ENCODE measurements at places on chromosomes 1 and 21.

DNA sequence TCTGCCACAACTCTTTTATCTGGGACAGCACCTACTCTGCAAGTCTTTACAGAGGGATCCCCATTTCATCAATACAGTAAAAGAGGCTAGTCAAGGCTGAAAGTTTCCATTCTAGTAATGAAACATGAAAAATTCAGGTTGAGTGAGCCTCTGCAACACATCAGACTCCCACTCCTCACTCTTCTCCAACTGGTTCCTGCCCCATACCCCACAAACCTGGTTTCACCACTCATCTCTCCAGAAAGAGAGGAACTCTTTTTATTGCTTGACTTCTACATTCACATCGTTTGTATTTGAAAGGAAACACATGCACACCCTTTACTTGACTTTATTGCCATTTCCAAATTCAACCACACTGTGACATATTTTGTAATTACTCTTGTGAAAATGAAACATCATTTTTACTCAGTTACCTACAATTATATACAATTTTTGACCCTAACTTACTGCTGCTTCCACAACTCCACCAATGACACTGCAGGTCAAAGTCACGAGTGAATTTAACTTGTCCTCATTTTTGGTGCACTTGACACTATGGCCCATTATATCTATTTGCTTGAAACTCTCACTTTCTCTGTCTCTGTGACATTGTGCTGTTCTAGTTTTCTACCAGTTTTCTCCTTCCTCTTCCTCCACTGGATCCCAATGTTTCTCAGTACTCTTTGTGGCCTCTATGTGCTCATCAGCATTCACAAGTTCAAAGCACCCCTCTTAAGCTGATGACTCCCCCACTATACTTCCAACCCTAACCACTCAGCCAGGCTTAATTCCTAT, 8.0 kb downstream of the STX6 start:
- no peak for DNase-seq

DNA sequence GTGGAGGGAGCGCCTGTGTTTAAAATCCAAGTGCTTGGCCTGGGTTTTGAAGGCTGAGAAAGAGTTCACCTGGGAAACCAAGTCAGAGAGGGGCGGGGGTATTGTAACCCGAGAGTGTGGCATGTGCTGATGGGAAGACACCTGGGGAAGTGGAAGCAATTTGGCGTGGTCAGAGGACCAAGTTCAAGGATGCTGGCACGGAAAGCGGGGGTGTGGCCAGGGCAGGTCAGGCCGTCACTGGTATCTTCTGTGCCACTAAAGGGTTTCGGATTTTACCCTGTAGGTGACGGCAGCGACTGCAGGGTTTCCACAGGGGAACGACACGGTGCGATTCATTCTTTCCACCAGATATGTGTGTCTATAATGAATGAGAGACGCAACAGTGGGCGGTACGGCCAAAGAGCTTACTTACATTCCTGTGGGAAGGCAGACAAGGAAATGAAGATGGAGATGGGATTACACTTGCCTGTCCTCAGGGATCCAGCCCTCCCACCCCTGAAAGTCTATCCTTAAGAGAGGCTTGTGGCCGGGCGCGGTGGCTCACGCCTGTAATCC, 31.3 kb downstream of the CA6 start:
- no peak for DNase-seq

- DNase-seq, result no peak
Measured at GRCh38 chr1:177794376-177794991, 175.4 kb downstream of the SEC16B start.

GRCh38 chr1:36258960-36259344, 34.7 kb downstream of the THRAP3 start:
- no peak for DNase-seq

DNA sequence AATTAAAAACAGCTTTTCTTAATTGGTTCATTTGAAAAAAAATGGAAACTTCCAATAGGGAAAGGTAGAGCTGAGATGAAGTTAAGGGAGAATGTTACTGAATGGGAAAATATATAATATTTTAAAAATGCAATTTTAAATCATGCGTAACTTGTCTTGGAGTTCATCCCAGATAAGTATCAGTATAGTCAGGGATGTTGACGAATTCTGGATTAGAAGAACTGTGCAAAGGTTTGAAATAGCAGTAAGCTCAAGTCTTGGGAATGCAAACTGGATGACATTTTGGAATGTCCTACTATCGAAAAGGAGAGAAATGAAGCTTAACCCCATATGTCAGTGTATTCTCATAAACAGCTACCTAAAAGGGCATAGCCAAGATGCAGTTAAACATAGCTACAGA, 4.0 kb upstream of the ST6GALNAC3 start:
- DNase-seq, result no peak

- DNase-seq, result no peak
Measured at GRCh38 chr1:9018333-9018732, 7.9 kb downstream of the SLC2A7 start.

- no peak for DNase-seq
Measured at GRCh38 chr1:119139857-119140176, 636 bp downstream of the WARS2 start.

DNA sequence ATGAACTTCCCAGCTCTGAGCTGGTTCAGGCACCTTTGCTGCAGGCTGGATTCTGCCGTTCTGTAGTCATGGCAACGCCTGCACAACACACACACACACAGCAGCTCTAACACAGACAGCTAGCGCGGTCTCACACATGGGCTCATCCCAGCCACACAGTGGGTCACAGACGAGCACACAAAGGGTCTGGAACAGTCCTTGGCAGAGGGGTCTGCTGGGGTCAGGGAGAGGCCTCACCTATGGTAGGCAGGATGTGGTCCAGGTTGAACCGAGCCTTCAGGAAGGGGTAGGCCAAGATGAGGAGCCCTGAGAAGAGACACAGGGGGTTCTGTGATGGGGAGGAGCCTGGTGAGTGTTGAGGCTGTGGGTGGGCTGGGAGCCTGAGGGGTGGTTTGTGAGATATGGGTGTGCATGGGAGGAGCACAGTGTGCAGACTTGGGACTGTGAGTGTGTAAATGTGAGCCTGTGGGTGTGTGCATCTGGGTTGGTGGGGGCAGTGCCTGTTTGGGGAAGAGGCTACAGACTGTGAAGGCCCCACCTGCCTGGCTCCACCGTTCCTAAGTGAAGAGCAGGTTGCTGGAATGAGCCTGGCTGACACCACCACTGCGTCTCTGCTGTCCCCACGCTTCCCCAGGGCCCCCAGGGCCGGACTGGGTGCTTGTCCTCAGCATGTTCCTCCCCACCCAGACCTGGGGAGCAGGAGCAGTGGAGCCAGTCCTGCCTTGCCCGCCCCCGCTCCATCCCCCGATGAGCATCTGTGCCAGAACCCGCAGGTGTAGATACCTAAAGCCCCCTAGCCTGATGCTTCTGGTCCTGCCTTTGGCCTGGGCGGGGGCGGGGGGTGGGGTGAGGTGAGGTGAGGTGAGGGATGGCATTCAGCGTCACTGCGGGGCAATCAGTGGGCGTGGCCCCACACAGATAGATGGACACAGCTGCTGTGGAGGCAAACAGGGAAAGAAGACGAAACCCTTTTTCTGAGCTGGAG, 1.5 kb downstream of the KNCN start:
- no peak for DNase-seq

DNA sequence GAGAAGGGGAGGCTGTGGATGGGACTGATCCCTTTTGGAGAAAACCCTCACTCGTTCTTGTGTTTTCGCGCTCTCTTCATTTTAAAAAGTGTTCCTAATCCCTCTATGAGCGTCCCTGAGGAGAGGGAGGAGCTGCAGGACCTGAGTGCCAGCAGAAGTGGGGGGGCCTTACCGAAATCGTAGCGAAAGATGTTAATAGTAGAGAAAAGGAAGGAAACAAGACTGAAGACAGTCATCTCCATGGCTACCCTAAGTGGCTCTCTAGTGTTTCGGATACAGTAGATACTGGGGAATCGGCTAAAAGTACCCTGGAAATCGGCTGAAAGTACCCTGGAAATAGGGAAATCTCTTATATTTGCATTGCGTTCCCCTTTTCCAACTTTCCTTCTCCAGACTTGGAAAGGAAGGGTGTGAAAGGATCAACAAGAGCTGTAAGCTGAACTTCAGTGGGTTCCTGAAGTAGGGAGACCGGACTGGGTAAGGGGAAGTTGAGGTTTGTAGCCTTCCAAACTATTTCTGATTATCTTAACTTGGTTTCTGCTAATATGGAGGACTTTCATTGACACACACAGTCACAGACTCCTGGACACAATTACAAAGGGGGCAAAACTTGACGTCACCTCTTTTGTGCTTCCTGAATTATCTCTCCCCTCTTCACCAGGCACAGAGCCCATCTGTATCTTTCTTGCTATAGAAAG, 486 bp upstream of the DSTYK start:
- DNase-seq, result no peak

DNA sequence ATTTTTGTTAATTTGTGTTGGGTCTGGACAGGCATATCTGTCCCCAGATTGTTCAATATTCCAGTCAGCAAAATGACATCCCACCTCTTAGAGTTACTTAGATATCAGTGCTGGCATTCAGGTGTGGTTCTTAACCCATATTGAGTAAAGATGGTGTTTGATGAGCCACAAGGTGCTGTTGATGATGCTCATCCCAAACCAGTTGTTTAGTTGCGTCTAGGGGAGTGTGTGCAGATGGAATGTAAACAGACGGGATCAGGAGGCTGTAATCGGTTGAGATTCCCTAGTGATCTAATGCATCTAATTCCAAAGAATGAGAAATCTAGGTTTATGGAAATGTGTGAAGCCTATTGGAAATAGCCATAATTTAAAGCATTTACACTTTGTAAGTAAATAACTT, 1.1 kb downstream of the HOOK1 start:
- DNase-seq, result no peak

DNA sequence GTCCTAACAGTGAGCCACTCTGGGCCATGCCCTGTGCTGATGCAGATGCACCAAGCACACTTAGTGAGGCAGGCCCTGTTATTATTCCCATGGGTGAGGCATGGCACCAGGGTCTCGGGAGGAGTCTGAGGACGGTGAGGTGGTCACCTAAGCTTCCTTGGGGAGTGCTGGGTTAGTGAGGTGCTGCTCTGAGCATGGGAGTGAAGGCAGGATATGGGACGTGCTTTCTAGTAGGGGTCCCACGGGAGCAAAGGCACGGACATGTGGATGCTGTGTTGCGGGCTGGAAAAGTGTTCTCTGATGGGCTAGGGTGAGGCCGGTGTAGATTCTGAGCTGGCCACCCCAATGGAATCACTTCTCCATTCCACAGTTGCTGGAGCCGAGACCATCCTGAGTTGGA, 77.5 kb upstream of the CSF3R start:
- no peak for DNase-seq

- no peak for DNase-seq
Measured at GRCh38 chr1:151839457-151840403, at the start of gene C2CD4D. TSS of gene C2CD4D (minus strand) at chr1:151839820. CDS start at chr1:151838989, 831 bp downstream.

DNA sequence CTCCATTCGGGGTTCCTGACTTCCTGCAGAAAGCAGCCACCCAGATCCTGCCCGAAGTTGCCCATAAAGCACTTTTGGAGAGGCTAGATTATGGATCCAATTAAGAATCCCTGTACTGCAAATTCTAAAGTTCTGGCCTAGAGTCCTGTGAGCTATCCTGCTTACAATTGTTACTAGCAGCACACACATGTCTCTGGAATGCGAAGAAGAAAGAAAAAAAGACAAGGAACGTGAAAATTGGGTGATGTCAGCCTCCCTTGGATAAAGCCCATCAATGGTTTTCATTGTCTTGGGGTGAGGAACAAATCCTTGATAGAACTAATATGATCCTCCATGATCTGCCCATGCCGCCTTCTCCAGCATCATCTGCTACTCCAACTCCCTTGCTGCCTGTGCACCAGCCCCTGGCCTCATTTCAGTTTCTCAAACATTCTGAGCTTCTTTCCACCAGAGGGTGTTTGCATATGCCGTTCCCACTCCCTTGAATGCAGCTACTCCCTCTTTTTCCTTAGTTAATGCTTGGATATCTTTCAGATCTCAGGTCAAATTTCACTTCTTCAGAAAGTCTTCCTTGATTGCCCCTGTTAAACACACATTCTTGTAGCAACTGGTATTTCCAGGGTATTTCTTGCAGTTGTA, 94.0 kb downstream of the ST6GALNAC5 start:
- no peak for DNase-seq

GRCh38 chr1:116408803-116409720, 36.0 kb downstream of the ATP1A1 start:
- DNase-seq, result no peak

DNA sequence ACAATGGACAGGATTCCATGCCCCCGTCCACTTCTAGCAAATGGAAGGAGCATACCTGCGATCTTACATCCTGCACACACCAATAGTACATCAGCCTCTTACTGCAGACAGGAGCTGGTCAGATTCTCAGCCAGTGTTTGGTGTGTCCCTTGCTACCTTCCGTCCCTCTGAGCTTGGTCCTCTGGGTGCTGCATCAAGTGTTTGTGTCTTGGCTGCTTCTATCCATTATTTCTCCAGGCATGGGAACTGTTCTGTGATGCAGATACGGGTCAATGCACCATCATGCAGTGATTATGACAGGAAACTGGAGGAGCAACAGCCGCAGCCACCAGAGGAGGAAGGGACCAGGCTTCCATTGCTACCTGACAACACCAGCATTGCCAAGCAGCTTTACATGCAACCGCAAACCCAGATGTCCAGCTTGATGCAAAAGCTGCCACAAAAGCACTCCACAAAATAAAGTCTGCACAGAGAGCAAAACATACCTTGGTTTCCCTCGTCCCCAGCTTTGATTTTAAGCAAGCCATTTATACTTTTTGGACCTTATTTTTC, 21.9 kb upstream of the OVAAL start:
- DNase-seq, result no peak

GRCh38 chr1:11728126-11728806, 7.7 kb upstream of the AGTRAP start:
- DNase-seq, result no peak

GRCh38 chr1:92480813-92481598, 5.7 kb downstream of the GFI1 start:
- no peak for DNase-seq
